CD4-positive, alpha-beta memory T cell (primary cell): ENCODE measurements at places on chromosomes 12 and 14. TPM values are rescaled to one million over a fixed set of nuclear protein-coding genes. Genes with fewer than 3 reads are reported as not detected.

The TAS2R46 gene
- total RNA-seq: 1.3 TPM

The RNASE7 gene
- total RNA-seq: not detected

The HOXC6 gene
- not detected for total RNA-seq

The BDKRB1 gene
- total RNA-seq: not detected

The RTN1 gene
- 0.39 TPM for total RNA-seq
